T-helper 9 cell (primary cell): ENCODE measurements at places on chromosomes 7 and 10.

DNA sequence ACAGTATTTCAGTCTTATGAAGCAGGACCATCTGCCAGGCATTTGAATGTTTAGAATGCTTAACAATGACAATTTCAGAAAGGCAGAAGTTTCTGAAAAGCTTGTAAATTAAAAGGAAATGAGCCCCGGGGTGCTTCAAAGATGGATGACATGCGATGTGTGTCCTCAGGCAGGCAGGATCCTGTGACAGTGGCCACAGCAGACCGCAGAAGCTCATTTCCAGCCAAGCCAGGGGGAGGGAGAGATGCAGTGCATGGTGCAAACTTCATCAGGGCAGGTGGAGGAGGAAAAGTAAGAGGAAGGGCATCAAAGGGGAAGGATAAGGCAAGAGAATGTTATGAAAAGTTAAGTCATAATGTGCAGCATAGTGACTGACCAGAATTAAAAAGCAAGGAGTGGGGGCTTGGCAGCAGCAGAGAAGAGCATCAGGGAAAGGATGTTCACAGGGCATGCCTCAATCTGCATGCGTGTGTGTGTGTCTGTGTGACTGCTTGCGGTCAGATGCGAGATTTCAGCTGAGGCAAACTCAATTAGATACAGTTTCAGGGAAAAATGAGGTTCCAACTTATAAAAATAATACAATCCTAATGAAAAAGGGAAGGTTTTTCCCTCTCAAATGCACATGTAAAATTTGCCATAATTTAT is 173.7 kb downstream of the COBL start:
- no peak for DNase-seq

GRCh38 chr10:46097576-46098317 is 51.7 kb upstream of the MSMB start:
- no peak for DNase-seq

- DNase-seq = no peak
Measured at GRCh38 chr10:14884082-14884481, 5.4 kb downstream of the SUV39H2 start.

GRCh38 chr10:2469802-2470201 is 597.5 kb upstream of the PFKP start:
- no peak for DNase-seq

GRCh38 chr10:9342885-9343570 is 1288.5 kb downstream of the GATA3 start:
- no peak for DNase-seq

GRCh38 chr10:71299071-71299785 is 19.8 kb upstream of the SLC29A3 start:
- DNase-seq = no peak

- peak; percentile 55 for DNase-seq
Measured at GRCh38 chr10:35127289-35127891, 744 bp downstream of the CREM start.
